Urinary bladder (tissue), 4 donors: ENCODE measurements at places on chromosomes 5 and 9. TPM values are rescaled to one million over a fixed set of nuclear protein-coding genes. Genes with fewer than 3 reads are reported as not detected.

DNA sequence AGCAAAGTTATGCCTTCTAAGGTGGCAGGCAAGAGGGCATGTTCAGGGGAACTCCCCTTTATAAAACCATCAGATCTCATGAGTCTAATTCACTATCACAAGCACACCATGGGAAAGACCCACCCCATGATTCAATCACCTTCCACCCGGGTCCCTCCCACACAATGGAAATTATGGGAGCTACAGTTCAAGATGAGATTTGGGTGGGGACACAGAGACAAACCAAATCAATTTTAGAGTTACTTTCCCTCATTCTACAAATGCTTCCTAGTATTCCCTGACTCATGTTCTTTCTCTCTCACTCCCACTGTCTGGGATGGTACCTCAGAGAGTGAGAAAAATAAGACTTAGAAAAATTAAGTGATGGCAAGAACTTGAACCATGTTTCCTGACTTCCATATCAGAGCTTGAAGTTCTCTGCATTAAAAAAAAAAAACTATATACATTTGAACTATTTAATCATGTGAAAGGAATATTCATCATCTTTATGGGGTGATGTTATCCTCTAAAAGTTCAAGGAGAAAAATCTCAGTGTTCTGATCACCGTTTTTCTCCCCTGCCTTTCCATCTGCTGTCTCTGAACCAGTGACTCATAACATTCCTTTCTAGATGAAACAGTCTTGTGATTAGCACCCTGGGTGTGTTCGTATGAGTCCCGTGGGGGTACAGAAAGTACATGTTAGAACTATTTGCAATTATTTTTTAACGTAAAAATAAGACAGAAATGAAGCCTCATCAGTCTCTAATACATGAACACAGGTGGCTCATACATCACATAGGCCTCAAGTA is 282.9 kb downstream of the SLF1 start:
- no peak for DNase-seq

- DNase-seq, result no peak
Observed at GRCh38 chr5:10355071-10355889, 1.8 kb downstream of the MARCHF6 start.

GRCh38 chr9:31790720-31791119 is 593.7 kb upstream of the ACO1 start:
- DNase-seq, result no peak

DNA sequence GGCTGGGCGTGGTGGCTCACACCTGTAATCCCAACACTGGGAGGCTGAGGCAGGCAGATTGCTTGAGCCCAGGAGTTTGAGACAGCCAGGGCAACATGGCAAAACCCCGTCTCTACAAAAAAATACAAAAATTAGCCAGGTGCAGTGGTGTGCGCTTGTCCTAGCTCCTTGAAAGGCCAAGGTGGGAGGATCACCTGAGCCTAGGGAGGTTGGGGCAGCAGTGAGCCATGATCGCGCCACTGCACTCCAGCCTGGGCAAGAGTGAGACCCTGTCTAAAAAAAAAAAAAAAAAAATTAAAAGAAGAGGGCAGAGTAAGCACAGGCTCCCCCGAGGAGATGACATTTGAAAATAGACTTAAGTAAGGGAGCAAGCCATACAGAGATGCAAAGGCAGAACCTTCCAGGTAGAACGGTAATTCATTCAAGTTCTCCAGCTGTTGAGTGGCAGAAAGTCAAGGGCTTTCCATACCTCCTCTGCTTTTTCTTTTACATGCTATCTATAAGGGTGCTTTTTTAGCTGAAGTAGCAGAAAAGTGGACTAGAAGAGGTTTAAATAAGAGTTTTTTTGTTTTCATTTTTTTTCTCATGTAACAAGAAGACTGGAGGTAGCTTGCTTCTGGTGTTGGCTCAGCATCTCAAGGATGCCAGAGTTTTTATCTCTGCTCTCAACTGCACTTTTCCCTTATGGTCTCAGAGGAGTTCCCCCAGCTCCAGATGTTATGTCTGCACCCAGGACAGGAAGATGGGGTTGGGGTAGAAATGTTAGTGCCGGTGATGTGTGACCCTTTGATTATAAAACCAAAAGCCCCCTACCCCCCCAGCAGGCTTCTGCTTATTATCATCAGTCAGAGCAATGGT is 40.8 kb downstream of the ERGIC1 start:
- no peak for DNase-seq

GRCh38 chr5:16467363-16468219 is 2.0 kb upstream of the ZNF622 start:
- no peak for DNase-seq

DNA sequence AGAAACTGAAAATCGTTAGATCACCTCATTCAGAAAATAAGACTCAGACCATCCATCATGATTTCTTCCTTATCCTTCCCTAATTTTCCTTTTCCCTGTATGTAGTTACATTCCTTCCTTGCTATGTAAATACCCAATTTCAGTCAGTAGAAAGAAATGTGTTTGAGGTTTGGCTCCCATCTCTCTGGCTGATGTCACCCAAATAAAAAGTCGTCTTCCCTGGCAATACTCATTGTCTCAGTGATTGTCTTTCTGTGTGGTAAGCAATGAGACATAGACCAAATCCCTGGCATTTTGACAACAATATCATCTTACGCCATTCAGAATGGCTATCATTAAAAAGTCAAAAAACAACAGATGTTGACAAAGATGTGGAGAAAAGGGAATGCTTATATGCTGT is 303.9 kb upstream of the EDIL3 start:
- DNase-seq, result no peak

DNA sequence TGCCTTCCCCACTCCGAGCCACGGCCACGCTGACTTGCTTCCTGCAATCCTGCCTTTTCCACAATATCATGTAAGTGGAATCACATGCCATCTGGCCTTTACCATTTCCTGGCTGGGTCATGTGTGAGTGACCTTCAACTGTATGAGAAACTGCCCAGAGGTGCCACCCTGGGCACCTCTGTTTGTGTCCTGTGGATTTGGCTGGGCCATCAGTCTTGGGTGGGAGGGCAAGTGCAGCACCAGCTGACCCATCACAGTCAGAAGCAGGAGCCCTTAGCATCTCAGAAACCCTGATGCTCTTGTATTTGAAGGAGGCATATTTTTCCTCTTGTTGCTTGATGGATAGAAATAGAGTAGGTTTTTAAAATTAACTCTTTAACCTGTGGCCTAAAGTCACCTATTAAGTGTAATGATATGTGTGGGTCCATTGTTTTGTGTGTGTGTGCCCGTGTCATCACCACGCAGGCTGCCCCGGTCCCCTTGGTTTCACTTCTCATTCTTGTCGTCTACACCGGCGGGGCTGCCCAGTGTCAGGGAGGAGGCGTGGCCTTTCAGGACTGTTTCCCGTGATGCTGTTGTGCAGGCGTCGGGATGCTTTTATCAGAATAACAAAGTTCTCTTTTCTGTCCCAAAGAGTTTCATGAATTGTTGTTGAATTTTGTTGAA is 52.1 kb upstream of the CACNA1B start:
- no peak for DNase-seq

- no peak for DNase-seq
Observed at GRCh38 chr5:135750506-135750905, 84.0 kb upstream of the SLC25A48 start.

DNA sequence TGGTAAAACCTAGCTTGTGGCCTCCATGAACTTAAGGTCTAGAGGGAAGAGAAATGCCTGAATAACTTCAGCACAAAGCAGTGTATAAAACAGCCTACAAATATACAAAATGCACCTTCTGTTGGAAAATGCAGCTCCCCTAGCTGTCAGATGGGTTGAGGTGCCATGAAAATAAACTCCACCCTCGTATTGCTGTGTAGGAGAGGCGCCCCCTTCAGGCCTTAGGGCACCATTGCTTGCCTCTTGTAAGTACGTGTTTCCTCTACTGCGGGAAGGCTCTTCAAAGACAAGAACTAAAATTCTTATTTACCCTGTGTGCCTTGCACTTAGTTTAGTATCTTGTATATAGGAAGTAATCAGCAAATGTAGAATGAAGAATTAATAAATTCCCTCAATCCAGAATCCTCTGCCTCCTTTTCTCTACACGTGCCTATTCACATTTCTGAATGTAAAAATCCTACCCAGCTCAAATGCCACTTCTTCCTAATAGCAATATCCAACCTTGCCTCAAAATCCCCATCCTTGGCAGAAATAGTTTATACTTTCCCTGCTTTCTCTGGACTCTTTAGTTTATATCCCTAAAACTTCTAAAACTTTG is 393.7 kb upstream of the PDE4D start:
- no peak for DNase-seq

DNA sequence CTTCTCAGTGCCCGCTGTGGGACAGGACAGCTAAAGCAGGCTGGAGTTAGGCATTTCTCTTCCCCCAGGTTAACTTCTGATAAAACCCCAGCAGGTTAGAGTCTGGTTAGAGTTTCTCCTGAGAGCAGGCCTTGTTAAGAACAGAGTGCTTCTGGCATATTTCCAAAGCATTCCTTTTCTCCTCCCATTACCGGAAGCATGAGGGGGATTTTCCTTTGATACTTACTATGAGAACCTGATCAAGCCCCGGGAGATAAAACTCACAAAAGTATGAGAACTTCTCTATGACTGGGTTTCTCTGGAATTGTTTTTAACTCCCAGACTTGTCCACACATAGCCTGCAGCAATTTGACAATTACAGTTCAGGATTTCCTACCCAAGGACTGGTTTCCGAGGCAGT is 77.4 kb upstream of the MAST4 start:
- peak; percentile 7 for DNase-seq

- no peak for DNase-seq
Observed at GRCh38 chr5:147576646-147577535, 67.0 kb upstream of the DPYSL3 start.

- DNase-seq, result no peak
Observed at GRCh38 chr5:39876146-39876545, 451.4 kb upstream of the DAB2 start.

DNA sequence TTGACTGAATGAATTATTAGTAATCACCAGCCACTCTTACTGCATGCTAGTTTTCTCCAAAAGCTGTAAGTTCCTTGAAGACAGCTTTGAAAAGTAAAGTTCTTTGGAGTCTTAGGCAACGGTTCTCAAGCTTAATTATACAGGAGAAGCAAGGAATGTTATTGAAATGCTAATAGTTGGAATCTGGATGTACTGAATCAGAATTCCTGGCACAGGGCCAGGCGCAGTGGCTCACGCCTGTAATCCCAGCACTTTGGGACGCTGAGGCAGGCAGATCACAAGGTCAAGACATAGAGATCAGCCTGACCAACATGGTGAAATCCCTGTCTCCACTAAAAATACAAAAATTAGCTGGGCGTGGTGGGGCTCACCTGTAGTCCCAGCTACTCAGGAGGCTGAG is 33.4 kb downstream of the GRIA1 start:
- no peak for DNase-seq

DNA sequence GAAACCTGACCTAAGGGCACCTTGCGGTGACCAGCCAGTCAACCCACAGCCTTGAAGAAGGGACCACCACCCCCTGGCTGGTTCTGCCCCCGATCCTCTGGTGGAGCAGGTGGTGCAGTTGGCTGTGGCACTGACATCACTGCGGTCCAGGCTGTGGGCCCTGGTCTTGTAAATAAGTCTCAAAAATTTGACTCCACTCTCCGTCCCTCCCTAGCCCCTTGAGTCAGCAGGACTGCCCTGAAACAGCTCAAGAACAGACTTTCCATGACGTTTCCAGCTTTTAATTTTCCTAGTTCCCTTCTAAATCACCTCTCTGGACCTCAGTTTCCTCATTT is 134.8 kb upstream of the BOD1 start:
- no peak for DNase-seq

- DNase-seq, result no peak
Observed at GRCh38 chr5:39466846-39467245, 42.1 kb upstream of the DAB2 start.

DNA sequence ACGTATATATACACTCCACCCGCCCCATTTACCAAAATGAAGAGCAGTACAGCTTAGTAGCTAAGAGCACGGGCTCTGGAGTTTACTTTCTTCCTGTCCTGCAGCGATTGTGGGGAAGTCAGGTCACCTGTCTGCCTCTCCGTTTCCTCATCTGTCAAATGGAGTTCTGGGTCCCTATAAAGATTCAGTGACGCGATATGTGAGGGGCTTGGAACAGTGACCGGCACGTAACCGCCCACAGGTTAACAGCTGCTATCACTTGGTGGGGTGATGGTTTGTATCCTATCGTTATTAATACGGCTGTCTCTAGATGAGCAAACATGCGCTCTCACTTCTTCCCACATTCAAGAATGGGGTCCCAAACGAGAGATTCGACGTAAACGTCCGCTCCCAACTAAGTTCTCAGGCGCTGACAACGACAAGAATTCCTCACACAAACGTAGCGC is 426 bp downstream of the FAM114A2 start:
- no peak for DNase-seq

DNA sequence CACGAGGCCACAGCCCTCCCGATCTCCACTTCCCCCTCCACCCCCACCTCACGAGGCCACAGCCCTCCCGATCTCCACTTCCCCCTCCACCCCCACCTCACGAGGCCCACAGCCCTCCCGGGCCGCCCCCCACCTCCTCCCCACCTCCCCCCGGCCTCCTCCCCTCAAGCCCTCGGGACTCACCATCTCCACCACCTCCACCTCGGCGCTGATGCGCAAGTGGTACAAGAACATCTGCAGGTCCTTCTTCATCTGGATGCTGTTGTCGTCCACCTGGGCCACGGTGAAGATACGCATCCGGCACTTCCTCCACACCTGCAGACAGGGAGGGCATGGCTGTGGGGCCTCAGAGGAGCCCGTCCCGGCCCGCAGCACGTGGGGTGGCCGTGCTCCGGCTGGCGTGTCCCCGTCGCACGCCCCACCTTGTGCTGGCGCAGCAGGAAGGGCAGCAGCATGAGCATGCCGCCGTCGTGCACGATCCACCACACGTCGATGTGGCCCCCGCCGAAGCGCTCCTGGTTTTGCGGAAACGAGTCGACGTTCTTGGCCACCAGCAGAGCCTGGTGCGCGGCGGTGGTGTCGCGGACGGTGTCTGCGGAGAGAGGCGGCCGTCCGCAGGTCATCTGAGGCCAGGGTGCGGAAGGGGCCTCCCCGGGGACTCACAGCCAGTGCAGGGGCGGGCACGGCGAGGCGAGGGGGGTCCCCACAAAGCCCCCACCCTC is 48.0 kb downstream of the SLC12A7 start:
- DNase-seq, result no peak

DNA sequence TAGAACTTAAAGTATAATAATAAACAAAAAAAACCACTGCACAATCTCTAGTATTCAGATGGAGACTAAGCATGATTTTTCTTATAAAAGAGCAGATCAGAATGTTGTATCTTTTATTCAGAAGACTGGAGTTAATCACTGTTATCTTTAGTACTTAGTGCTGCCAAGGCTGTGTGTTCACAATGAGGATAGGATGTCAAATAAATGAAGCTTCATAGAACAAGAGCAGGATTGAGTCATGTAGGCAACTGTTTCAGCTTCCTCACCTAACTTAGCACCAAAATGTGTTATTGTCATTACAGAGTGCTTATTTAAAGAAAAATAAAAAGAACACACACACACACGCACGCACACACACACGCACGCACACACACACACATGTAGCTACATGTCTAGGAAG is 58.1 kb upstream of the CDKN2B start:
- DNase-seq, result no peak

Gene CYLC2
- not detected for total RNA-seq

Gene IL13
- total RNA-seq, result not detected

Gene PCDHGB2
- 7.9 TPM for total RNA-seq

Gene GPSM1
- total RNA-seq, result 22.3 TPM

Gene WDR70
- 48.3 TPM for total RNA-seq

Gene FAM163B
- total RNA-seq, result 0.26 TPM

Gene NR6A1
- total RNA-seq, result 1.4 TPM

Gene SOHLH1
- total RNA-seq, result not detected

Gene DOK3
- 2.9 TPM for total RNA-seq

Gene IL31RA
- 0.26 TPM for total RNA-seq

Gene SEMA6A
- total RNA-seq, result 54.0 TPM
